ENCODE measurements at places on chromosomes 5 and 9. TPM values are rescaled to one million over a fixed set of nuclear protein-coding genes. Genes with fewer than 3 reads are reported as not detected.

The NCBP1 gene
- 44.4 TPM for total RNA-seq

The FST gene
- total RNA-seq, result 7.6 TPM

The TLX3 gene
- 2.1 TPM for total RNA-seq

The C9orf153 gene
- total RNA-seq, result not detected

The GALNT12 gene
- total RNA-seq, result 25.8 TPM

The GLRA1 gene
- 0.39 TPM for total RNA-seq

DNA sequence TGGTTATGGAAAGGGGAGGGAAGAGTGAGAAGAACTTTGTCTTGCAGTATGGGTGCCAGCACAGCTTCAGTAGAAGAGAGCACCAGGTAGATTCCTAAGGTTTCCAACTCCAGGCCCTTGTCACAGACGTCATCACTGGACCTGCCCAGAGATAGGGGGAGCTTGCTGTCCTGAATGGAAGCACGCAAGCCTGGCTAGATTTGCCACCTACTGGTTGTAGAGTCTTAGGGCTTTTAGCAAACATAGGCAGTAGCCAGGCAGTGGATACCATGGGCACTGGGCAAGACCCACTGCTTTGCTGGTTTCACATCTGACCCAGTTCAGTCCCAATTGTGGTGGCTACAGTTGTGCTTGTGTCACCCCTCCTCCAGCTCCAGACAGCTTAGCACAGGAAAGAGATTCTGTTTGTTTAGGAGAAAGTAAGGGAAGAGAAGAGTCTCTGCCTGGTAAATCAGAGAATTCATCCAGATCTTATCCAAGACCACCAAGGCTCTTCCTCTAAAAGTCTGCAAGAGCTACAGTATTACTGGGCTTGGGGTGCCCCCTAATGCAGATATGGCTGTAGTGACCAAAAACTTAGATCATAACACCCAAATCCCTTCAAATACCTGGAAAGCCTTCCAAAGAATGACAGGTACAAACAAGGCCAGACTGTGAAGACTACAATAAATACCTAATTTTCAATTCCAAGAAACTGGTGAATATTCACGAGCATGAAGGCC, 158.9 kb downstream of the HINT1 start:
- no peak for DNase-seq

The TMC1 gene
- total RNA-seq, result not detected

DNA sequence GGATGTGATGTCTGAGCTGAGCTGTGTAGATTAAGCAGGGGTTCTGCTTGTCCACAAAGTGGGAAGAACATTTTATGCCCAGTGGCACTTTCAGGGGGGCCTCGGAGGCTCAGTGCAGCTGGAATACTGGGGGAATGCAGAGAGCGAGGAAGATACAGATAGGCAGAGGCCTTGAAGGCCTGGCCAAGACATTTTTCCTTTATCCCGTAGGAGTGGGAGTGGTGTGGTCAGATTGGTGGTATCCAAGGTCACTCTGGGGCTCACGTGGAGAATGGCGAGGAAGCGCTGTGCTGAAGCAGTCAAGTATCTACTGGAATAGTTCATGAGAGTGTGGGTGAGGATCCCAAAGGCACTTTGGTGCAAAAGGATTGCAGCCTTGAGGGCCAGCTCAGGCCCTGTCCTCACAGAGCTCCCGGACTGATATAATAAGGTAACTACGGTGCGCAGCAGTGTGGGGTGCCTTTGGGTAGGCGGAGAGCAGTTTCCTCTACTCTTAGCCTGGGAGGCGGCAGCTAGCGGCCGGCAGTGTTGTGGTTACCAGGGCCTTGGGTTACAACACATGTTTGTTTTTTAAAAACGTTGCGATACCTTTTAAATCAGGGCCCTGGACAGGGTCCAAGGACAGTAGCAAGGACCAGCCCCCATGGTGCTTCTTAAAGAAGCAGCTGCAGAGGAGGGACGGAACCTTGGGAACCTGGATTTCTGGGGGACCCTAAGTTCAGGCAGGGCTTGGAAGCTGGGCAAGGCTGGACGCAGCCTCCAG, 10.8 kb upstream of the CCDC69 start:
- no peak for DNase-seq

DNA sequence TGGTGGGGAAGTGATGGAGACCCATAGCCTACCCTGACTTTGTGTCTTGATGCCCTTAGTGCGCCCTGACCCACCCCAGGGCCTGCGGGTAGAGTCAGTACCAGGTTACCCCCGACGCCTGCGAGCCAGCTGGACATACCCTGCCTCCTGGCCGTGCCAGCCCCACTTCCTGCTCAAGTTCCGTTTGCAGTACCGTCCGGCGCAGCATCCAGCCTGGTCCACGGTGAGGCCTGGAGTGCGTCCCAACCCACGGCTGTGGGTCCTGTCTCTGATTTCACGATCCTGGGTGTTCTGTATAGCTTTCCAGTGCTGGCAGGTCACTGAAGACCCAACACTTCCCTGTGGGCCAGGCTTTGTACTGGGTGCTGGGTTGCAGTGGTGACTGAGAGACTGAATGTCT, 4.0 kb downstream of the CCL27 start:
- no peak for DNase-seq

The SLC9A3 gene
- total RNA-seq, result 6.4 TPM

GRCh38 chr9:37645903-37646506, 4.7 kb upstream of the FRMPD1 start:
- DNase-seq, result no peak

GRCh38 chr5:174560861-174561260, 163.5 kb upstream of the MSX2 start:
- DNase-seq, result no peak

The WWC1 gene
- 183 TPM for total RNA-seq

- no peak for DNase-seq
Measured at GRCh38 chr9:2377117-2377516, 244.5 kb upstream of the VLDLR start.

DNA sequence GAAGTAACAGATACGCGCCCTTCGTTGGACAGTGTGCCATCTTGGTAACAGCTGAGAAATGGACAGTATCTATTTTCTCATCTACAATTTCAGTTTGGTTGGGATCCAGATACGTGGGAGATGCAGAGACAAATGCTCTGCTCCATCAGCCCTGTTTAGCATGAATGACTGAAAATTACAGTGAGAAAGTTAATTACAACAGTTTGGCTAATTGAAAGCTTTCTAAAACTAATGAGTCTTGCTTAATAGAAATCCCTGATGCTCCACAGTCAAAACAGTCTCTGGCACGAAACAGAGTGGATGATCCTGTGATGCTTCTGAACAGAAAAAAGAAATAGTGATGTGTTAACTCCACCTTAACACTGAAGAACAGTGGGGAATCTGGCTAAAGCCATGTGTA, 140.2 kb downstream of the DNAH5 start:
- no peak for DNase-seq

The SLC1A3 gene
- total RNA-seq, result 15.3 TPM

The ANKRD34B gene
- total RNA-seq, result 0.19 TPM

- no peak for DNase-seq
Measured at GRCh38 chr5:127995556-127995955, 88.0 kb upstream of the SLC12A2 start.

DNA sequence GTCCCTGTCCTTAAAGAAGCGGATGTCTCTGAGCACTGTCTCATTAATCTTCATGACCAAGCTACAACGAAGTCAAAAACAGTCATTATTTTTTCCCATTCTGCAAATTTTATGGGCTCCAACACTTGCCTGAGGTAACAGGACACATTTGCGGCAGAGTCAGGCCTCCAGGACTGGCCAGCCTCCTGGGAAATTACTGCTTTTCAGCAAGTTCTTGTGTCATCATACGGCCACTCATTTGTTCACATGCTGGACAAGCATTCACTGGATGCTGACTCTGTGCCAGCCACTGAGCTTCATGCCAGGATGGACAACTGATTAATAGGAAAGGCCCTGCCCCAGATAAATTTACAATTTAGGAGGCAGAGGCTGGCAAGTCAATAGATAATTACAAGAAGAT, 305.7 kb downstream of the ACTL7B start:
- no peak for DNase-seq

The PCDHGA9 gene
- 2.2 TPM for total RNA-seq

- no peak for DNase-seq
Measured at GRCh38 chr9:116450378-116451139, 236.5 kb upstream of the TRIM32 start.

The SPINK13 gene
- total RNA-seq, result not detected

The INSL6 gene
- not detected for total RNA-seq

DNA sequence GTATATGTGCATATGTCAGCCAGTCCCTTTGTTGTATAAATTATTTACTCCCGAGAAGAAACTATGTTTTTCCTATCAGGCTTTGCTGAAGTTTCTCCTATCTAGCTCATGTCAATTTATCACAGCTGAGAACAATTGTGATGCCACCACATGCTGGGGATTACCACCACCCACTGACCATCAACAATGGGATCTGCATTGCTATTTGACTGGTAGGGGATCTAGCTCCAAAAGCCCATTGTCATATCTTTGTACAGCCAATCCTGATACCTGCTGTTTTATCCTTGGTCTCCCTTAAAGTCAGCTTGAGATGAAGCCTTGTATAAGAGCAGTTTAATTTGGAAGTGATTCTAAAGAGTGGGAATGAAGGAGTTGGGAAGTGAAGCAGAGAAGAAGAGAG, 53.9 kb upstream of the KCNN2 start:
- DNase-seq, result no peak

GRCh38 chr5:131109540-131110255, 55.4 kb downstream of the HINT1 start:
- DNase-seq, result no peak

- peak; percentile 22 for DNase-seq
Measured at GRCh38 chr5:172543484-172544298, 89.4 kb upstream of the SH3PXD2B start.
